Naive thymus-derived CD4-positive, alpha-beta T cell (primary cell): ENCODE measurements at places on chromosomes 2 and 18. TPM values are rescaled to one million over a fixed set of nuclear protein-coding genes. Genes with fewer than 3 reads are reported as not detected.

C2orf81 gene
- 5.1 TPM for total RNA-seq

FOXI3 gene
- not detected for total RNA-seq

HOXD8 gene
- total RNA-seq: not detected

UGT1A3 gene
- not detected for total RNA-seq

CAPN13 gene
- total RNA-seq: not detected

ANKRD30B gene
- not detected in 2 replicates for total RNA-seq

C1QL2 gene
- total RNA-seq: not detected

DNAH7 gene
- not detected for total RNA-seq

MGAT4A gene
- 118 and 125 TPM in 2 replicates for total RNA-seq

CNDP1 gene
- total RNA-seq: 0.19 TPM in 1 of 2 replicates, not detected in the other

COBLL1 gene
- 8.0 TPM for total RNA-seq

GRCh38 chr18:10842861-10843260 lies 306.5 kb downstream of the PIEZO2 start:
- H3K36me3 ChIP-seq: no peaks in the 10 kb centered on the region
- no peak overlapping the region for H3K27ac ChIP-seq
- H3K4me1 ChIP-seq: no peaks in the 10 kb centered on the region
- no peak for DNase-seq

DNA sequence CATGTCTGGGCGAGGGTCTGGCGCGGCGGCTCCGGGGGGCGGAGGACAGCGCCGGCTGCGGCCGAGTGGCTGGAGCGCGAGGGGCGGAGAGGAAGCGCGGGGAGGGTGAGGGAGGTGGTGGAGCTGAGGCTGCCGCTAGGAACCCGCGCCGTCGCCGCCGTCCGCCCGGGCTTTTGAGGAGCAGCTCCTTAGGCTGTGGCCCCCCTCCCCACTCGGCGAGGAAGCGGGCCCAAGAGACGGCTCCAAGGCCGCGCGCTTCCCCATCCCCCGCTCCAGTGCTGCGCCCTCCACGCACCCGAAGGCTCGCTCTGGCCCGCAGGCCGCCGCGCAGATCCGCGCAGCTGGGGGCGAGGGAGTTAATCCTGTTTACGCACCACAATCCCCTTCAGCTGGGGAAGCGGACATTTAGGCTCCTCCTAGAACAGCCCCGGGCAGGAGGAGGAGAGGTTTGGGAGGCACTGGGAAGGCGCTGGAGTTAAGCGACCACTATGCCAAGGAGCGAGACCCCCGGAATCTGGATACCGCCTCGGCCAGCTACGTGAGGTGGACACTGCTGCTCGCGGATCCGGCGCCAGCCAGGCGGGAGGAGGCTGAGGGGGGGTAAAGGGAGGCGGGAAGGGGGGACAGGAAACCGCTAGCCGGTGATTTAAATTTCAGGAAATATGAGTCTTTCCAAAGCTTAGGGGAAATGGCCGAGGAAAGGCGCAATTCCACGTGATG lies at the start of gene CNRIP1:
Gene CNRIP1 (minus strand): TSS at position 552 of the 720 bp plus-strand sequence. CDS start 549 bp downstream, at position 3.
- no peak within 1 kb of the TSS for H3K27ac ChIP-seq
- H3K4me3 ChIP-seq: peak within 1 kb of the TSS; percentile 42
- no peaks in the 10 kb centered on the region for H3K36me3 ChIP-seq
- H3K27me3 ChIP-seq: peaks cover 19% of the 10 kb centered on the region
- DNase-seq: no peak
- H3K4me1 ChIP-seq: peaks cover 8% of the 10 kb centered on the region

DNA sequence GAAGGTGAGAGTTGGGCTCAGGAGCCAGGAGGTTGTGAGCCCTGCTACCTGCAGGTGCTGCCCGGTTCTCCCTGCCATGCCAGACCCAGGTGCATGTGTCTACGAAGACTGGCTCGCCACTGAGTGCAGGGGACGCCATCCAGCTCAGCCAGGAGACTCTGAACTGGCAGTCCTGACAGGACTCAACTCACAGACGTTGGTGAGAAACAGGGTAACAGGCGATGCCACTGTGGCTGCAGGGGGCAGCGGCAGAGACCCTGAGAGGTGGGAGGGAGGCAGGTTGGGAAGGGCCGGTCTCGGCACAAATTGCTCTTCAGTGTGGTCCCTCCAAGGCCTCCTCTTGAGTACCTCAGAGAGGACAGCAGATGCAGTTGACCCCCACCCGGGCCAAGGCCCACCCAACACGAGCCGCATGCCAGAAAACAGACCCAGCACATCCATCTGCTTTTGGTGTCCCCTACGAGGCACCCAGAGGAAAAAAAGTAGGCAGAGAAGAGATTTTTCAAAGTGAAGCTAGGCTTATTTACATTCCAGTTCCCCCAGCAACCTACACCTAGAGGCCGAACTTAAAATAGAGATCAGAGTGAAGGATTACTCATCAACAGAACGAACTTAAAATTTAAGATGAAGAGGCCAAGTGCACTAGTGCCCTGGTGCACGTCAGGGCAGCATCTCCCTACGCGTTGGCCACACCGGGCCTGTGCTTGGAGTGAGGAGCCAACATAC lies 184.8 kb downstream of the SEPTIN10 start:
- no peaks in the 10 kb centered on the region for H3K36me3 ChIP-seq
- no peak overlapping the region for H3K27ac ChIP-seq
- no peaks in the 10 kb centered on the region for H3K4me1 ChIP-seq

DNA sequence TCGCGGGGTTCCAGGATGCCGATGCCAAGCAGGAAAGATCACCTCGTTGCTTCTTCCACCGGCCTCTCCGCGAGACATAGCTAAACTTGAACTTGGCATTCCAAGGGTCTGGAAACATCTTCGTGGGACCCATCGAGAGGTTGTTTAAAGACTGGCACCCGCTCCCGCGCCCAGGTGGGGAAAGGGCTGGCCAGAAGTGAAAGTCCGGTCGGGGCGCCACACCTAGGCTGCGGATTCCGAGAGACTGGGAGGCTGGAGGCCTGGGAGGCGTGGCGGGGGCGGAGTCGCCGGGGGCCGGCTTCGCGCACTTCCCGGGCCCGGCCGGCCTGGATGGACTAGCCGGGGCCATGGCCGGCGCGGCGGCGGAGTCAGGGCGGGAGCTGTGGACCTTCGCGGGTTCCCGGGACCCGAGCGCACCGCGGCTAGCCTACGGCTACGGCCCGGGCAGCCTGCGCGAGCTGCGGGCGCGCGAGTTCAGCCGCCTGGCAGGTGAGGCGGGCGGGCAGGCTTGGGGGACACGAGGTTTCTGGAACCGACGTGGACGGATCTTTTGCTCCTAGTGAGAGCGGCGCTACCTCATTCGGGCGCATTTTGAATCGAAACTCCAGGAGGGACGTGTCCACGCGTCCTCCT lies at the start of gene MOCOS:
Gene MOCOS (plus strand): TSS at position 305 of the 633 bp plus-strand sequence. CDS start 43 bp downstream, at position 348.
- H3K36me3 ChIP-seq: no peaks in the 10 kb centered on the region
- H3K4me1 ChIP-seq: peaks cover 5% of the 10 kb centered on the region
- H3K27ac ChIP-seq: peak within 1 kb of the TSS; percentile 46
- peak within 1 kb of the TSS; percentile 77 for H3K4me3 ChIP-seq
- H3K27me3 ChIP-seq: peaks cover 3% of the 10 kb centered on the region
- DNase-seq: no peak

- no peak overlapping the region for H3K27ac ChIP-seq
- no peak overlapping the region for H3K4me3 ChIP-seq
- no peak for DNase-seq
- H3K4me1 ChIP-seq: no peaks in the 10 kb centered on the region
These were observed 90.7 kb upstream of the CTDP1 start for GRCh38 chr18:79588636-79589481.

- H3K4me3 ChIP-seq: no peak overlapping the region
- H3K4me1 ChIP-seq: no peaks in the 10 kb centered on the region
- H3K36me3 ChIP-seq: no peaks in the 10 kb centered on the region
These were observed 43.3 kb downstream of the CACNB4 start for GRCh38 chr2:152055366-152056108.

DNA sequence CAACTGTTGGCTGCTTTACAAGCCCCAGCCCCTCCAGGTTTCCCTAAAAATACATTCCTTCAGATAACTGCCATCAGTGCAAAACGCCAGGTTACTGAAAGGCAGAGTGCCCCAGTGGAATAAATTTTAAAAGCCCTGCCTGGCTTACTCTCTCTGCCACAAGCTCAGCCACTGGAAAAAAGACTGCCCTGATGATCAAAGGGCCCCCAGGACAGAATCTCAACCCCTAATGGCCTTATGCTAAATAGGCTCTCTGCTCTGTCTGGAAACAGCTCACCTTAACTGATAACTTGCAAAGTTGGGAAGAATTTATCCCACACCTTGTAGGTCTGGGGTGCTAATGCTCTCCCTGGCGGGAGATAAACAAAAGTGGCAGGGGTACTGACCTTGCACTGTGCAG lies 33.9 kb downstream of the CFAP53 start:
- no peaks in the 10 kb centered on the region for H3K4me1 ChIP-seq
- no peak for DNase-seq
- H3K27me3 ChIP-seq: peaks cover 5% of the 10 kb centered on the region
- no peak overlapping the region for H3K27ac ChIP-seq
- H3K4me3 ChIP-seq: no peak overlapping the region

- H3K27ac ChIP-seq: no peak overlapping the region
- H3K27me3 ChIP-seq: no peaks in the 10 kb centered on the region
- no peaks in the 10 kb centered on the region for H3K4me1 ChIP-seq
- no peaks in the 10 kb centered on the region for H3K36me3 ChIP-seq
These were observed 473.2 kb upstream of the SPHKAP start for GRCh38 chr2:228654707-228655106.

- no peaks in the 10 kb centered on the region for H3K27me3 ChIP-seq
- H3K36me3 ChIP-seq: no peaks in the 10 kb centered on the region
- DNase-seq: no peak
- H3K4me3 ChIP-seq: no peak overlapping the region
These were observed 655.9 kb upstream of the SOX11 start for GRCh38 chr2:5036256-5036655.

- H3K36me3 ChIP-seq: no peaks in the 10 kb centered on the region
- no peaks in the 10 kb centered on the region for H3K4me1 ChIP-seq
- H3K27me3 ChIP-seq: no peaks in the 10 kb centered on the region
- no peak for DNase-seq
These were observed 125.3 kb upstream of the APCDD1 start for GRCh38 chr18:10329101-10329500.

GRCh38 chr2:233413046-233413445 lies 58.8 kb downstream of the DGKD start:
- H3K36me3 ChIP-seq: no peaks in the 10 kb centered on the region
- H3K4me1 ChIP-seq: peaks cover 91% of the 10 kb centered on the region
- H3K4me3 ChIP-seq: no peak overlapping the region
- DNase-seq: no peak

GRCh38 chr2:71603851-71604725 lies 150.7 kb downstream of the DYSF start:
- H3K4me1 ChIP-seq: no peaks in the 10 kb centered on the region
- H3K4me3 ChIP-seq: no peak overlapping the region
- no peaks in the 10 kb centered on the region for H3K27me3 ChIP-seq
- no peaks in the 10 kb centered on the region for H3K36me3 ChIP-seq

- H3K27ac ChIP-seq: no peak overlapping the region
- H3K27me3 ChIP-seq: no peaks in the 10 kb centered on the region
- no peak overlapping the region for H3K4me3 ChIP-seq
- peaks cover 37% of the 10 kb centered on the region for H3K4me1 ChIP-seq
- DNase-seq: no peak
These were observed 70.9 kb downstream of the AAK1 start for GRCh38 chr2:69572641-69573040.

DNA sequence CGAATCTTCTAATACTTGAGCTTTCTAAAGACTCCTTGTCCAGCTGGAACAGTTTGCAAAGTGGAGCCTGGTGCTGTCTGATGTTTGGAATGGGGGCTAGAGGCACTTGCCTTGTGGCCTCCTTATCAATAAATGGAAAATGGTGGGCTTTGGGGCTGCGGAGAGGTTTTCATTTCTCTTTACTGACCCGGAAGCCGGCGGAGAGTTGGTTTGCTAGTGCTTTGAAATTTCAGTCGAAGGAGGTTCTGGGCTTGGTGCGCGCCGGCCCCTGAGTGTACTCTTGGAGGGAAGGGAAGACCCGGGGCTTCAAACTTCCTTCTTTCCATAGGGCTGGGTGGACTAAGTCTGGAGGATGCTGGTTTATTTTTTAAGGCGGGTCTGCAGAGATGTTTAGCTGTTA lies 714 bp downstream of the RPIA start:
- H3K4me3 ChIP-seq: peak overlapping the region; percentile 89
- H3K36me3 ChIP-seq: no peaks in the 10 kb centered on the region
- peak; percentile 38 for DNase-seq
- H3K27ac ChIP-seq: peak overlapping the region; percentile 83
- H3K27me3 ChIP-seq: no peaks in the 10 kb centered on the region
- H3K4me1 ChIP-seq: peaks cover 14% of the 10 kb centered on the region

GRCh38 chr18:71107244-71107643 lies 818.4 kb downstream of the SOCS6 start:
- no peak overlapping the region for H3K4me3 ChIP-seq
- H3K27ac ChIP-seq: no peak overlapping the region
- H3K4me1 ChIP-seq: no peaks in the 10 kb centered on the region
- DNase-seq: no peak
- no peaks in the 10 kb centered on the region for H3K27me3 ChIP-seq
- no peaks in the 10 kb centered on the region for H3K36me3 ChIP-seq

GRCh38 chr2:39780825-39781600 lies 2.0 kb upstream of the THUMPD2 start:
- no peaks in the 10 kb centered on the region for H3K36me3 ChIP-seq
- DNase-seq: peak; percentile 3
- H3K4me1 ChIP-seq: peaks cover 13% of the 10 kb centered on the region

GRCh38 chr2:218398437-218399390 lies 954 bp upstream of the CTDSP1 start:
- peaks cover 35% of the 10 kb centered on the region for H3K4me1 ChIP-seq
- DNase-seq: peak; percentile 68
- no peaks in the 10 kb centered on the region for H3K36me3 ChIP-seq

DNA sequence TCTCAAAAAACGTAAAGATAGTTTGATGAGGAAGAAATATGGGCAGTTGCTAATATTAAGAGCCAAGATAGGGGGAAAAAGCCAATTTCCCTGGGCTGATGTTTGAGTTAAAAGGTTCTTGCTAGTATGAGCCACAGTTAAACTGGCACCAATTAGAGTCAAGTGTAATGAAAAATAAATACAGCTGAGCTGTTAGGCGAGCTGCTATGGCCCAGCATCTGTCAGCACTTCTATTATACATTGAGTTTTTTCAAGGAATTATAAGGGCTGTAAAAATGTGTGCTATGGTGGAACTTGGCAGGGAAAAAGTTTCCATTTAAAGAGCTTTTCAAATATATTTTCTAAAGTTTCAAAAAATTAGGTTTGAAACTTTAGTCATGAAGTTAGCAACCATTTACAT lies 279.6 kb downstream of the CYRIA start:
- no peaks in the 10 kb centered on the region for H3K36me3 ChIP-seq
- H3K27me3 ChIP-seq: no peaks in the 10 kb centered on the region
- no peak overlapping the region for H3K4me3 ChIP-seq
- no peak overlapping the region for H3K27ac ChIP-seq
- DNase-seq: no peak

- H3K36me3 ChIP-seq: no peaks in the 10 kb centered on the region
- no peaks in the 10 kb centered on the region for H3K27me3 ChIP-seq
- DNase-seq: no peak
- no peak overlapping the region for H3K4me3 ChIP-seq
These were observed 134.3 kb upstream of the HAAO start for GRCh38 chr2:42926434-42927333.

- no peak for DNase-seq
- no peaks in the 10 kb centered on the region for H3K27me3 ChIP-seq
- H3K36me3 ChIP-seq: no peaks in the 10 kb centered on the region
- H3K4me3 ChIP-seq: no peak overlapping the region
- no peaks in the 10 kb centered on the region for H3K4me1 ChIP-seq
- H3K27ac ChIP-seq: no peak overlapping the region
These were observed 11.1 kb downstream of the RHOB start for GRCh38 chr2:20457661-20458630.
